ENCODE measurements at places on chromosomes 12 and 14. TPM values are rescaled to one million over a fixed set of nuclear protein-coding genes. Genes with fewer than 3 reads are reported as not detected.

The SLC25A21 gene
- 2.3 TPM for total RNA-seq

The PIK3C2G gene
- 164 TPM for total RNA-seq

The OAS1 gene
- total RNA-seq, result 23.3 TPM

The CMA1 gene
- 0.66 TPM for total RNA-seq

DNA sequence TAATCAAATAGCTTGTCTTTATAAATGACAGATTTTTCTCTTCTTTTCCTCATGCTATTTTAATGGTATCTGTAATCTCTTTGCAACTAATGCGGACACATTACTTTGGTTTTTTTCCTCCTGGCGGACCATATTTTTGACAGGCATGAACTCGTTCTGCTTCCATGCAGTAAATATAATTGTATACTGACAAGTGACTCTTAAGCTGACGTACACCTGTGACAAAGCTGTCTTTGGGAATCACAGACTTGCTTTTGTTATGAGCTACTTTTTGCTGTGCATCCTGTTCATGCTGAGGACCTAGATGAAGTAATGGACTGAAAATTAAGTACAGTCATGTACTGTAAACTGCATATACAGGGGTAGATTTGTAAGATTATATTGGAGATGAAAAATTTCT lies 434.3 kb upstream of the TMTC1 start:
- H3K27ac ChIP-seq, result no peak overlapping the region
- H3K36me3 ChIP-seq, result no peaks in the 10 kb centered on the region
- DNase-seq, result no peak
- H3K4me3 ChIP-seq, result no peak overlapping the region
- no peaks in the 10 kb centered on the region for H3K27me3 ChIP-seq
